ENCODE measurements at places on chromosomes 2 and 18.

- no peak for DNase-seq
Observed at GRCh38 chr2:23401427-23402204, 16.6 kb downstream of the KLHL29 start.

DNA sequence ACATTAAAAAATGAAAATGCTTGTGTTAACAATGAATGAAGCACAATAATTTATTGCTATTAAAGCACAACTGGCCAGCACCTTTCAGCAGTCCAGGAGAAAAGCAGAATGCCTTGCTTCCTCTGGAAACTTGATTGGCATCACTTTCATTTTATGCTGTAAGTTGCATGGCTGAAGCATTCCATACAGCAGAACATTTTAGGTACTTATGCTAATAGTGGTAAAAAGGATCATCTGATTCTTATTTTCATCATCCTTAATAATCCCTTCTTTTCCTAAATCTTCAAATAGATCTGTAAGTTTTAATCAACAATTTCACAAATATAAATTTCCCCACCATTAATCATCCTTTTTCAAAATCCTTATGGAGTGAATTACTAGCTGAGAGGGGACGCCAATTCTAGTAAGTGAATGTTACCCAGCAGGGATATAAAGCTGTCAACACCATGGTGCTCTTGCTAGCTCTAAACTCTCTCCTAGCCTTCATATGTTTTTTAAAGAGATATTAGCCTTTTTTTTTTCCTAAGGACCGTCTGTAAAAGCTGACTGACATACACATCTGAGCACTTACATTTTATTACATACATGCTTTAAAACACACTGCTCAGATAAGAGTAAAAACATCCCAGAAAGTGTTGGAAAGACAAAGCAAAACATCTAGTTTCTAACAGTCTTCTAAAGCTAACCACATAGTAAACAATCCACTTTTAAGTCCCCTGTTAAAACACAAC lies 5.3 kb downstream of the SATB2 start:
- no peak for DNase-seq

- DNase-seq = peak; percentile 73
Observed at GRCh38 chr2:54387059-54387991, 68.8 kb upstream of the SPTBN1 start.

GRCh38 chr2:167192833-167193232 lies 304.6 kb downstream of the XIRP2 start:
- DNase-seq = no peak

Data from right hindlimb (tissue), 1 donor.